ENCODE measurements at places on chromosomes 1 and 21. TPM values are rescaled to one million over a fixed set of nuclear protein-coding genes. Genes with fewer than 3 reads are reported as not detected.

- no peaks in the 10 kb centered on the region for H3K36me3 ChIP-seq
- no peak overlapping the region for H3K27ac ChIP-seq
- H3K4me3 ChIP-seq = no peak overlapping the region
- DNase-seq = no peak
- no peaks in the 10 kb centered on the region for H3K27me3 ChIP-seq
These were observed 40.2 kb downstream of the TBX19 start for GRCh38 chr1:168320800-168321450.

GRCh38 chr21:45709696-45710268 is 66.3 kb downstream of the PCBP3 start:
- H3K4me1 ChIP-seq = no peaks in the 10 kb centered on the region
- H3K27ac ChIP-seq = no peak overlapping the region
- no peak for DNase-seq
- H3K27me3 ChIP-seq = no peaks in the 10 kb centered on the region
- H3K4me3 ChIP-seq = no peak overlapping the region

- H3K4me3 ChIP-seq = no peak overlapping the region
- no peaks in the 10 kb centered on the region for H3K4me1 ChIP-seq
- DNase-seq = no peak
- no peaks in the 10 kb centered on the region for H3K27me3 ChIP-seq
- no peaks in the 10 kb centered on the region for H3K36me3 ChIP-seq
These were observed 275.2 kb downstream of the KAZN start for GRCh38 chr1:14873677-14874076.

- H3K27ac ChIP-seq = no peak overlapping the region
- no peaks in the 10 kb centered on the region for H3K4me1 ChIP-seq
- no peaks in the 10 kb centered on the region for H3K36me3 ChIP-seq
- DNase-seq = no peak
These were observed 107.1 kb downstream of the DISP1 start for GRCh38 chr1:222921945-222922344.

GRCh38 chr21:16554503-16554902 is 824.7 kb downstream of the USP25 start:
- no peak overlapping the region for H3K27ac ChIP-seq
- no peak for DNase-seq
- no peaks in the 10 kb centered on the region for H3K36me3 ChIP-seq
- no peak overlapping the region for H3K4me3 ChIP-seq

GRCh38 chr1:154765970-154766369 is 104.1 kb downstream of the KCNN3 start:
- DNase-seq = no peak
- no peaks in the 10 kb centered on the region for H3K27me3 ChIP-seq
- no peak overlapping the region for H3K4me3 ChIP-seq
- H3K27ac ChIP-seq = no peak overlapping the region
- H3K4me1 ChIP-seq = no peaks in the 10 kb centered on the region

- no peak overlapping the region for H3K4me3 ChIP-seq
- H3K36me3 ChIP-seq = no peaks in the 10 kb centered on the region
- H3K27ac ChIP-seq = no peak overlapping the region
- H3K4me1 ChIP-seq = no peaks in the 10 kb centered on the region
- H3K27me3 ChIP-seq = no peaks in the 10 kb centered on the region
These were observed 16.9 kb upstream of the MTF2 start for GRCh38 chr1:93061895-93062792.

GRCh38 chr21:29477347-29477746 is 178.6 kb downstream of the BACH1 start:
- no peaks in the 10 kb centered on the region for H3K4me1 ChIP-seq
- no peak for DNase-seq
- H3K27me3 ChIP-seq = no peaks in the 10 kb centered on the region
- no peak overlapping the region for H3K4me3 ChIP-seq
- no peaks in the 10 kb centered on the region for H3K36me3 ChIP-seq

The AGRN gene
- 4.9 TPM for total RNA-seq

The TCP10L gene
- 0.89 TPM for total RNA-seq

The NES gene
- total RNA-seq = not detected

The DEPDC1 gene
- total RNA-seq = 0.24 TPM

The FAM72A gene
- total RNA-seq = 3.1 TPM

The CTNNBIP1 gene
- total RNA-seq = 7.2 TPM

The FCMR gene
- 269 TPM for total RNA-seq

The SYT2 gene
- not detected for total RNA-seq

The GPR25 gene
- total RNA-seq = 1.3 TPM

The LCE1F gene
- not detected for total RNA-seq

The MAP10 gene
- total RNA-seq = 1.5 TPM
